ENCODE measurements at places on chromosomes 5 and 9. TPM values are rescaled to one million over a fixed set of nuclear protein-coding genes. Genes with fewer than 3 reads are reported as not detected.

Gene TRIM36
- total RNA-seq = 0.42 TPM

Gene SIGMAR1
- 18.9 TPM for total RNA-seq

Gene THBS4
- total RNA-seq = 23.3 TPM

Gene ARL14EPL
- total RNA-seq = 0.11 TPM

DNA sequence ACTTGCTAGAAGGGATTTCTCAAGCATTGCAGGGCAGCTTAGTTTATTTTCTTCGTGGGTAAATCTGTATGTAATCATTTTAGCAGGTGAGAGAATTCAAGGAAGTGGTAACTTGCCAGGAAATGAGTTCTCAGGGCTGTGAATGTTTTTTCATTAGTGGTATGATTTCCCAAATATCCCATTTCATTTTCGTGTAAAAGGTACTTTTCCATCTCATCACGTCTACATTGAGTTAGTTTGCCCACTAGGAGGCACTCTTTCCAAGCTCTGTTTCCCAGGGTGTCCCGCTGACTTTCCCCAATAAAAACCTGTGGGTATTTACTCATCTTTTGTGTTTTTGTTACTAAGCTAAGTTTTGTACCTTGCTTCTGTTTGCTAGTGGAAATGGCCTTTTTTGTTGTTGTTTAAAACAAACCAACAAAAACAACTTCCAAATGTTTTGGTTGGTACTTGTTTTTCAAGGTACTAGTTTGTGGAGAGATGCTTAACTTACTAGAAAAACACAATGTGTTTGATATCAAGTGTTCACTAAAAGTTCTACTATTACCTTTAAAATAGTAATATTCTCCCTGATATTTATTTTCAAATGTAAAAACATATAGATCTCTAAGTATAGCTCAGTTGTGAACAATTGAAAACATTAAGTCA, 373.6 kb downstream of the ADGRV1 start:
- no peak for DNase-seq

GRCh38 chr5:39566891-39567290, 142.1 kb upstream of the DAB2 start:
- no peak for DNase-seq

DNA sequence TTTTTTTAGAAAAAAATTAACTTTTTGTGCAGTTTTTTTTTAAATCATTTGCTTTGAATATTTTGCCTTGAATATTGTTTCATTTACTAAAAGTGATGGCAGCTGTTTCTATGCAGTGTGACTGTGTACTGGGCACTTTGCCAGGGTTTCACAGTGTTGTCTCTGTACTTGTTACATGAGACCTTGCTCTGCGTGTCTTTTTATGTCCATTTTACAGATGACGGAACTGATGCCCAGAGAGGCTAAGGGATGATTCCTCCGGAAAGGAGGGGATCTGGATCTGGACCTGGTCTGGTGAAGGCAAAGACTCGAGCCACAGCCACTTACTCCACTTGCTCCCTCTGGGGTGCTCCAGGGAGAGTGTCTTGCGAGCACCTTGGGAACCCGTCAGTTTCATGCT, 124.8 kb upstream of the PTCH1 start:
- DNase-seq = no peak
